T-cell (primary cell): ENCODE measurements at places on chromosomes 16 and 17.

DNA sequence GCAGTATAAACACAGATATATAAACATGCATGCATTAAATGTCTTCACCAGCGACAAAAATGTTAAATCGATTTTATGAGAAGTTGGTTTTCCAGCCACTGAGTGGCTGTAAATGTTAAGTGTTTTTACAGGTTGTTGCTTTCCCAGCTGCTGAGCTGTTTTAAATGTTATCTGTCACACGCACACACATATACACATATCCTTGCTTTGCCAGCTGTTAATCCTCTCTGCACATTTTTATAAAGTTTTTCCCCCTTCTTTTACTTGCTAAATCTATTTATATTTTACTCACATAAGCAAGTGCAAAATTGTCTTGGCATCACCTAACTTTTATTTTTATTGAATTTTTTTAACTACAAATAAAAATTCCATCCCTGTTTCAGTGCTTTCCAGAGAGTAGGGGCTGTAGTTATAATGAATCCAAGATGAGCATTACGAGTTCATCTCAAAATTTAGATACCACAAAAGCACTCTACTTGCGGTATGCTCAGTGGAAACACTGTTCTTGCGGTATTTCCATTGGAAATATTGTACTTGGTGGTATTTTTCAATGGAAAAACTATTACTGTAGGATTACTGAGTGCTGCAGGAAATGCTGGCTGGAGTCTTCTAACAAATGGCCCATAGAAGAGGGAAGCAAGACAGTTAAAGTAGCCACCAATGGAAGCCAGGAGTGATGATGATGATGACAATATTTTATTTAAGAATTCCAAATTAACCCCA is 124.9 kb upstream of the KCNJ16 start:
- no peaks in the 10 kb centered on the region for H3K27me3 ChIP-seq
- no peaks in the 10 kb centered on the region for H3K4me1 ChIP-seq
- H3K27ac ChIP-seq, result no peak overlapping the region

DNA sequence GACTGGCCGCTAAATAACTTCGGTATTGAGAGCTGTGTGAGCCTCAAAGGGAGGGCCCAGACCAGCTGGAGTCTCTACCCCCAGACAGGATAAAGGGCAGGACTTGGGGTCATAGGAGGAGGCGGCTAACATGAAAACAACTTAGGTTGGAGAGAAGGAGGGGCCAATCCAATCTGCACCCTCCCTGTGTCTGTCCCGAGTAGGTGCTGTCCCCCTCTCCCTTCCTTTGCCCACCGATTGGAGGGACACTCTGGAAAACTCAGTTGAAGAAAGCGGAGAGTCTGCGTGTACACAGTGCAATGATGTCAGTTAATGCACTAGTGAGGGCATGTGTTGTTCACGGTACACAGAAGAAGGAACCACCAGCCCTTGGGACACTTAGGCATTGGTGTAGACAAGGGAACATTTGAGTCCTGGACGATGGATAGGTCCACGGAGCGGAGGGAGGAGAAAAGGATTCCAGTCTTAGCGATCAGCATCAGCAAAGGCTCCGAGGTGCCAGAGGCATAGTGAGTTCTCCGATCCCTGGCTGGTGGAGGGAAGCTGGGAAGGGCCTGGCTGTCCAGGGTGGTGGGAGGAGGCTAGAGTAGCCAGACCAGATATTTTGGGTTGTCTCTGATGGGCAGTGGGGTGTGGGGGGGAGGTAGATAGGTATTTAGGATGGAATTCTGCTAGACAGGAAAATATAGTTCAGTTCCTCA is 761 bp downstream of the NOL3 start:
- peaks cover 52% of the 10 kb centered on the region for H3K4me1 ChIP-seq
- H3K27me3 ChIP-seq, result peaks cover 19% of the 10 kb centered on the region
- DNase-seq, result no peak

GRCh38 chr17:64694207-64694606 is 32.1 kb upstream of the SMURF2 start:
- DNase-seq, result no peak
- no peak overlapping the region for H3K27ac ChIP-seq
- no peaks in the 10 kb centered on the region for H3K4me1 ChIP-seq
- H3K4me3 ChIP-seq, result no peak overlapping the region

DNA sequence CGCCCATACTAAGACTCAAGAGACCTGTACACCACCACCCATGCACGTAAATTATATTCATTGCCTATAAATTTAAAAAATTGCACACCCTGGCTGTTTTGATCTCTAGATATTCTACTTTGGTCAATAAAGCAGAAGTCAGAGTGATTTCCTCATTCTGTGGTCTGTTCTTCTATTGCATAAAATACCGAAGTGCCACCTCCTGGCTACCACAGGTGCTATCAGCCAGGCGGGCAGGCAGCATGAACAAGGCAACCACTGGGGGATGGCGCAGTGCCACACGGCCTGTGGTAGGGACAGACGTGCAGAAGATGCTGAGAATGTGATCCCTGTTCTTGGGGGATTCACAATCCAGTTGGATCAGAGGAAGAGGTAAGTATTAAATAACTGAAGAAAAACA is 122.3 kb downstream of the CDK5R1 start:
- H3K27me3 ChIP-seq, result no peaks in the 10 kb centered on the region
- H3K27ac ChIP-seq, result no peak overlapping the region
- no peaks in the 10 kb centered on the region for H3K36me3 ChIP-seq
- H3K4me3 ChIP-seq, result no peak overlapping the region
- DNase-seq, result peak; percentile 68

DNA sequence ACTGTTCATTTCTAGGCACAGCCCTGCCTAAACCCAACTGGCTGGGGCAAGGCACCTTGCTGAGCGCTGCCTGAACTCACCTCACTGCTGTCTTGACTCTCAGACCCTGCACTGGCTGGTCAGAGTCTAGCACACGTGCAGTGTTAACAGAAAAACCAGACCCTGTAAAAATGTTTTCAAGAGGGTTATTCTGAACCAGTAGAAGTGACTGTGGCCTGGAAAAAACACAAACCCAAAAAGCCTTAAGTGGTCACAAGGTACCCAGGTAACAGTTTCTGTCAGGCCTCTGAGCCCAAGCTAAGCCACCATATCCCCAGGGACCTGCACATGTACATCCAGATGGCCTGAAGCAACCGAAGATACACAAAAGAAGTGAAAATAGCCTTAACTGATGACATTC is 6.1 kb upstream of the EIF4A3 start:
- DNase-seq, result no peak
- no peak overlapping the region for H3K4me3 ChIP-seq
- H3K36me3 ChIP-seq, result no peaks in the 10 kb centered on the region
- peaks cover 3% of the 10 kb centered on the region for H3K4me1 ChIP-seq

DNA sequence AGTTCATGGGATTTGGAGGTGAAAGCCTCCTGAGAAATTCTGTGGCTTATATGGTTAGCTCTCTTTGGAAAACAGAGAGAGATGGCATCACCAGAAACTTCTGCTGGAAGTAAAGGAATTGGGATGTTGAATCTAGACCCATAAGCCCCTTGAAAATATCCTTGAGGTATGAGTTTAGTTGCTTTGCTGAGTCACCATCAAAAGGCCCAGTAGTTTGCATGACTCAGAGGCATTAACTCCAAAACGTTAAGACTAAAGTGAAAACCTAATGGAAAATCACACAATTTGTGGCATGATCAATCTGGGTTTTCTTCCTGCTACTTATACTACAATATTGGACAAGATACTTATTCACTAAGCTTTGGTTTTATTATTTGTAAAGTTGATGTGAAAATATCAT is 349.2 kb upstream of the SALL1 start:
- H3K27me3 ChIP-seq, result no peaks in the 10 kb centered on the region
- no peaks in the 10 kb centered on the region for H3K36me3 ChIP-seq
- no peaks in the 10 kb centered on the region for H3K4me1 ChIP-seq
- no peak overlapping the region for H3K27ac ChIP-seq

DNA sequence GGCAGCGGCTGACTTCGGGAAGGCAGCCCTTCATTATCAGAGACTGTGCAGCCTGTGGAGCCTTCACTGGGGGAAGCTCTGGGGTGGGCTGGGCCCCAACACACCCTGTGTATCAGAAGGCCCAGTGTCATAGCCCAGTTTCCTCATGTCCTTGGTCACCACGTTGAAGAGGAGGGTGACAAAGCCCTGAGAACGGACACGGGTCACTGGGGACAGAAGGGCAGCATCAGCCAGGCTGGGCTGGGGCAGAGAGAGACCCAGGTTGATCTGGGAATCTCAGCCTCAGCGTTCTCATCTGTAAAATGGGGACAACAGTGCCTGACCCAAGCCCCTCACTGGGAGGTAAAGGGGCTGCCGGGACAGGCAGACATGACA is 19.3 kb downstream of the B9D1 start:
- no peak for DNase-seq
- no peaks in the 10 kb centered on the region for H3K4me1 ChIP-seq
- H3K27me3 ChIP-seq, result peaks cover 27% of the 10 kb centered on the region
- no peak overlapping the region for H3K4me3 ChIP-seq

DNA sequence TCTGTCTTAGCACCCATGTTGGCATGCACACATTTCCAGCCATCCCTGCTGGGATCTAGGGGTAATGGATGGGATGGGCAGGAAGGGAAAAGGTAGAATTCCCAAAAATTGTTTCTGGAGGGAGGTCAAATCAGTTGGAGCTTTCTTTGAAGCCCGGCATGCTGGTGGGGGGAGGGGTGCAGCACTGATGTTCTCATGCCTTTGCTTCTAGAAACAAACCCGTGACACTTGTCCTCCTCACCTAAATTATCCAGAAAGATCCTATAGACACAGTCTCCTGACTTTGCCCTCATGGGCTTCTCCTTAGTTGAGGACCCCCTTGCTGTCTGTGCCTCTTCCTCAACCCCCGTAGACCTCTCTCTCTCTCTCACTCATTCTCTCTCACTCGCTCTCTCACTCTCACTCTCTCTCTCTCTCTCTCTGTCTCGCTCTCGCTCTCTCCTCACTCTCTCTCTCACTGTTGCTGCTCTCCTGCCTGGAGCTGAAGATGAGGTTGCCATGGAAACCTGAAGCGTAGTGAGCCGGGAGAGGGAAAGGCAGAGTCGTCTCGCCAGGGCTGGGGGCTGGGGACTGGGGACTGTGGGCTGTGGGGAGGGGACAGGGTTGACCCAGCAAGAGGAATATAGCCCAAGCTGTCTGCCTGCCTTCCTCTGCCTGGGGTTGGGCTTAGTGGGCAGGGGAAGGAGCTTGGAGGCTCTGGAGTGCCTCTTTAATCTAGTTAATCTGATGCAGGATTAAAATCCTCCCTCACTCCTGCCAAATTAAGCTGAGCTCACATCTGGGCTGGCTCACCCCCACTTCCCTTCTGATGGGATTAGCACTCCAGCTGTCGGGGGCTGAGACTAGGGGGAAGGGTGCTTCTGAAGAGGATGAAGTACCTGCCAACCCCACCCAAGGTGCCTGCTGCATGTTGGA is 16.1 kb downstream of the LASP1 start:
- peak overlapping the region; percentile 3 for H3K27ac ChIP-seq
- H3K27me3 ChIP-seq, result no peaks in the 10 kb centered on the region
- no peak for DNase-seq
- H3K36me3 ChIP-seq, result peaks cover 15% of the 10 kb centered on the region

GRCh38 chr17:4327606-4328005 is 38.9 kb downstream of the UBE2G1 start:
- no peaks in the 10 kb centered on the region for H3K4me1 ChIP-seq
- no peaks in the 10 kb centered on the region for H3K27me3 ChIP-seq
- no peaks in the 10 kb centered on the region for H3K36me3 ChIP-seq

DNA sequence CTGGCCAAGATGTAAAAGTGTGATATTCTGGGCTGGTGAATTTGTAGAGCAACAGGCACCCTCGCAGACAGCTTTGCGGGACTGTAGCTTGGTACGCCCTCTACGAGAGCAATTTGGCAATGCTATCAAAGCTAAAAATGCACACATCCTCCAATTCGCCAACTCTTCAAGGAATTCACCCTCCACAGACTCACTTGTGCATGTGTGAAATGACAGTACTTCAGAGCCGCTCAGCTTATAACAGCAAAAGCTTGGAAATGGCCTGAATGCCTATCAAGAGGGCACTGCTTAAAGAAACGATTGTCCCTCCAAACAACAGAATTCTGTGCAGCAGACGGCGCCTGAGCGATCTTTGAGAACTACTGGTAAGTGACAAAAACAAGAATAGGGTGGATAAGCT is 130.8 kb downstream of the SDK2 start:
- no peaks in the 10 kb centered on the region for H3K27me3 ChIP-seq
- H3K4me3 ChIP-seq, result no peak overlapping the region
- no peak overlapping the region for H3K27ac ChIP-seq
- H3K36me3 ChIP-seq, result no peaks in the 10 kb centered on the region

DNA sequence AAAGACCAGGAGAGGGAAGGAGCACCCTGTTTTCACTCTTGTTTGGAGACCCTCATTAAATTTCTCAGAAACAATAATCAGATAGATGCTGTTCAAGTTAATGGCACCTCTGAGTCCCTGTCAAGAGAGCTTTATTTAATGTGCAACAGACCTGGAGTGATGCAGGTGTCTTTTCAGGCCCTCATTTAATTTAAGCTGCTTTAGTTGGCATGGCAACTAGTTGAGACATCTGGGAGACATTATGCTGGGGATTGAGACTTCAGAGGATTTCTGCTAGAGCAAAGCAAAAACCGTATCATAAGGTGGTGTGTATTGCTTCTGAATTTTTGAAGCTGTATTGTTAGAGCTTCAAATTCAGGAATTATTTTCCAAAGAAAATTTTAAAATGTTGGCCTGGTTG is 108.5 kb downstream of the NLK start:
- H3K4me1 ChIP-seq, result no peaks in the 10 kb centered on the region
- H3K36me3 ChIP-seq, result no peaks in the 10 kb centered on the region
- DNase-seq, result no peak
- no peak overlapping the region for H3K27ac ChIP-seq
- no peaks in the 10 kb centered on the region for H3K27me3 ChIP-seq
- H3K4me3 ChIP-seq, result no peak overlapping the region

- H3K27me3 ChIP-seq, result peaks cover 31% of the 10 kb centered on the region
- DNase-seq, result no peak
- no peak overlapping the region for H3K27ac ChIP-seq
- H3K4me3 ChIP-seq, result no peak overlapping the region
- H3K4me1 ChIP-seq, result no peaks in the 10 kb centered on the region
Measured at GRCh38 chr16:86777381-86777946, 199.1 kb downstream of the FOXL1 start.

- no peak overlapping the region for H3K4me3 ChIP-seq
- no peak overlapping the region for H3K27ac ChIP-seq
- H3K27me3 ChIP-seq, result no peaks in the 10 kb centered on the region
Measured at GRCh38 chr17:78395155-78395554, 16.7 kb downstream of the PGS1 start.

DNA sequence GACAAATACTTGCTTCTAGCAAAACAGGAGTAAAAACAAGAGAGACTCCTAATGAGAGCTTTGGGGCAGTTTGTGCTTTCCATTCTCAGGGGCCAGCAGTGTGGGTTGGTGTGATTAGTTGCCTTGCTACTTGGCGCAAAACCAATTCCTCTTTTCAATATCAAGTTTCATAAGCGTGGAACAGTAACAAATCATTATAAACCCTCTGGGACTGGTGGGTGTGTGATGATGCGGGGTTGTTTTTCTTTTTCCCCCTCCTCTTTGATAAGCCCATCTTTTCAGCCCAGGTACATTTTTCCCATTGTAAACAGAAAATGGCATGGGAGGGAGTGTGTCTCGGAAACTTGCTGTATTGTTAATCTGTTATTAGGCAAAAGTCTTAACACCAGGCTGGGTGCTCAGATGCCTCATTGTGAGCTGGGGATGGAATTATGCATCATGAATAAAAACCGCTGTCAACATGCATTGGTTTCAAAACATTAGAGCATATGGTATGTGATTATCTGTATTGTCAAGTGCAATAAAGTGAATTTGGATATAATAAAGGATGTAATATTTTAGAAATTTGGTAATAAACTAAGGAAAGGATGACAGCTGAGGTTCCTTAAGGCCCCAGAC is 166.4 kb downstream of the CCDC182 start:
- H3K36me3 ChIP-seq, result no peaks in the 10 kb centered on the region
- no peak for DNase-seq
- H3K27me3 ChIP-seq, result no peaks in the 10 kb centered on the region
- H3K4me1 ChIP-seq, result no peaks in the 10 kb centered on the region
- no peak overlapping the region for H3K27ac ChIP-seq
